ENCODE measurements at places on chromosomes 11 and 22. TPM values are rescaled to one million over a fixed set of nuclear protein-coding genes. Genes with fewer than 3 reads are reported as not detected.

OR8G1 gene
- total RNA-seq = not detected

ASRGL1 gene
- total RNA-seq = 0.32 TPM

HORMAD2 gene
- total RNA-seq = not detected

RIMBP3B gene
- total RNA-seq = 0.24 TPM

APOA1 gene
- not detected for total RNA-seq

TEX12 gene
- 0.32 TPM for total RNA-seq

SCO2 gene
- 3.2 TPM for total RNA-seq

DDIAS gene
- 0.73 TPM for total RNA-seq

TMEM191B gene
- total RNA-seq = not detected

RASGRP2 gene
- total RNA-seq = 1.3 TPM

TMEM223 gene
- 12.3 TPM for total RNA-seq

FOLR2 gene
- not detected for total RNA-seq

YAP1 gene
- 295 TPM for total RNA-seq

ELFN2 gene
- total RNA-seq = not detected

APOBEC3F gene
- total RNA-seq = 5.5 TPM

SCGB2A2 gene
- total RNA-seq = not detected

POU2AF1 gene
- total RNA-seq = under 0.01 TPM

CNGA4 gene
- total RNA-seq = not detected

POU2F3 gene
- total RNA-seq = 0.12 TPM

NXPE2 gene
- 0.16 TPM for total RNA-seq

C11orf87 gene
- not detected for total RNA-seq

SLC35C1 gene
- total RNA-seq = 11.5 TPM

TCF20 gene
- 60.5 TPM for total RNA-seq

GALNT18 gene
- 0.49 TPM for total RNA-seq

CBLIF gene
- total RNA-seq = not detected

OR8A1 gene
- under 0.01 TPM for total RNA-seq

OR5J2 gene
- not detected for total RNA-seq

SLC22A25 gene
- total RNA-seq = not detected

MICAL2 gene
- 211 TPM for total RNA-seq

FAT3 gene
- total RNA-seq = 1.1 TPM

OR52E8 gene
- total RNA-seq = not detected

DDTL gene
- total RNA-seq = 0.61 TPM

DYNC2H1 gene
- total RNA-seq = 79.0 TPM

CTSF gene
- total RNA-seq = 37.2 TPM

RHOD gene
- total RNA-seq = 27.1 TPM

P4HA3 gene
- total RNA-seq = 3.5 TPM

CCDC89 gene
- total RNA-seq = 2.6 TPM

TMEM151A gene
- total RNA-seq = 0.16 TPM

TRIM29 gene
- 2.7 TPM for total RNA-seq

BDNF gene
- 33.3 TPM for total RNA-seq

PHF21B gene
- total RNA-seq = not detected

SRSF8 gene
- 20.9 TPM for total RNA-seq

TRPM5 gene
- not detected for total RNA-seq

NPTXR gene
- 1.5 TPM for total RNA-seq
